ENCODE measurements at places on chromosomes 11 and 22.

GRCh38 chr22:22043296-22044078, 60.9 kb upstream of the TOP3B start:
- DNase-seq = no peak

DNA sequence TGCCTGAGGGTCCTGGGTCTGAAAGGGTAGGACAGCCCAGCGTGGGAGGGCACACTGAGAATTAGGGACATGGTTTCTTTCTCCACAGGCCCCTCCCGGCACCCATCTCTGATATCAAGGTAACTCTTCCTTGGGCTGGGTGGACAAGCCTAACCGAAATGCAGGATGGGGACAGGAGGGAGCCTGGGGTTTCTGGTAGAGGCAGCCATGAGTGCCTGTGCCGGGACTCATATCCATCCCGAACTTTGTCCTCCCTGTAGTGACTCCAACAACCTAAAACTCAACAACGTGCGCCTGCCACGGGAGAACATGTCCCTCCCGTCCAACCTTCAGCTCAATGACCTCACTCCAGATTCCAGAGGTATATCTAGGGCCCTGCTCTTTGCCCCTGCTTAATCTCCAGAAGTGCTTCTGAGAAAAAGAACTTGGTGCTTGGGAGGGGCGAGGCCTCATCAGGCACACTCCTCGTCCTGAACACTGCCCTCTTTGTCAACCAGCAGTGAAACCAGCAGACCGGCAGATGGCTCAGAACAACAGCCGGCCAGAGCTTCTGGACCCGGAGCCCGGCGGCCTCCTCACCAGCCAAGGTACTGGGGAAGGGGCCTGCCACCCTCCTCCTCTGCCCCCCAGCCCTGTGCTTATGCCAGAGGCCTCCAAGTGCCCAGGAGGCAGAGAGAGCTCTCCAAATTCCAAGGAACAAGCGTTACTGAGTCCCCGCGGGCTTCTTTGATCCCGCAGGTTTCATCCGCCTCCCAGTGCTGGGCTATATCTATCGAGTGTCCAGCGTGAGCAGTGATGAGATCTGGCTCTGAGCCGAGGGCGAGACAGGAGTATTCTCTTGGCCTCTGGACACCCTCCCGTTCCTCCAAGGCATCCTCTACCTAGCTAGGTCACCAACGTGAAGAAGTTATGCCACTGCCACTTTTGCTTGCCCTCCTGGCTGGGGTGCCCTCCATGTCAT, 3.1 kb downstream of the TMEM25 start:
- DNase-seq = no peak

DNA sequence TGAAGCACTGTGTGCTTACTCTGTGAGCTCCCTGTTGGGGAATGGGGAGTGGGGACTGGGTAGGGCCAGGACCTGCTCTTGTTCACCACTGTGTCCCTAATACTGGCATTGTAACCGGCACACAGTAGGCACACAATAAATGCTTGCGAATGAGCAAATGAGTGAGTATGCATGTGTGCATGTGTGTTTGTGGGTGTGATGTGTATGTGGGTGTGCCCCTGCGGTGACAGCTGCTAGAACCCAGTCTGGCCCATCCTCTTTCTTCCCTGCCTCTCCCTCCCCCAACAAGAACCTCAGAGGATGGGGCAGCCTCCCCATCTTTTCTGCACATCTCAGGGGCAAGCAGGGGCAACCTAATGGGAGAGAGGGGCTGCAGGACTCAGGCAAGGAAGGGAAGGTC, 90.5 kb downstream of the MN1 start:
- no peak for DNase-seq

DNA sequence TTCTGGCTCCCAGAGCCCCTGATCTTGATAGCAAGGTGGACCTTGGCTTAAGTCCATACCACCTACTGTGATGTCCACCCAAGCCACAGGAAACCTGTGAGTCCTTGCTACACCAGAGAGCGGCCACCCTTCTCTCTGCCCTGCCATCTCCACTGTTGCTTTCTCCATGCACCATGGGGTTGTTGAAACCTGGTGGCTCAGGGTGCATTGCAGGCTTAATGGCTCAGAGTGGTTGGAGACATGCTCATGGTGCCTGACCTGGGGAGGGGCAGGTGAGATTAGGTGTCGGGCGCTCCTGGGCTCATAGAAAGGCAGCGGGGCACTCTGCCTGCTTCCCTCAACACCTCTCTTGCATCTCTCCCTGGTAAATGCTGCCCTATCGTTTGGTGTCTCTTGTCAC, 25.0 kb upstream of the CACNG2 start:
- no peak for DNase-seq

GRCh38 chr22:36233796-36234195, 5.5 kb downstream of the APOL2 start:
- DNase-seq = no peak

- DNase-seq = no peak
Observed at GRCh38 chr11:78194490-78194889, 5.8 kb downstream of the USP35 start.

DNA sequence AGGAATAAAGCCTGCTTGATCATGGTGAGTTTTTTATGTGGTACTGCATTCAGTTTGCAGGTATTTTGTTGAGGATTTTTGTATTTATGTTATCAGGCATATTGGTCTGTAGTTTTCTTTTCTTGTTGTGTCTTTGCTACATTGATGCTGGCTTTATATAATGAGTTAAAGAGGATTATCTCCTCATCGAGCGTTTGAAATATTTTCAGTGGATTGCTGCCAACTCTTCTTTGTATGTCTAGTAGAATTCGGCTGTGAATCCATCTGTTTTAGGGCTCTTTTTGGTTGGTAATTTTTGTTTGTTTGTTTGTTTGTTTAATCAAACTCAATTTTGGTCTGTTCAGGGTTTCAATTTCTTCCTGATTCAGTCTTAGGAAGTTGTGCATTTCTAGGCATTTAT, 758.4 kb downstream of the KCNA4 start:
- no peak for DNase-seq

DNA sequence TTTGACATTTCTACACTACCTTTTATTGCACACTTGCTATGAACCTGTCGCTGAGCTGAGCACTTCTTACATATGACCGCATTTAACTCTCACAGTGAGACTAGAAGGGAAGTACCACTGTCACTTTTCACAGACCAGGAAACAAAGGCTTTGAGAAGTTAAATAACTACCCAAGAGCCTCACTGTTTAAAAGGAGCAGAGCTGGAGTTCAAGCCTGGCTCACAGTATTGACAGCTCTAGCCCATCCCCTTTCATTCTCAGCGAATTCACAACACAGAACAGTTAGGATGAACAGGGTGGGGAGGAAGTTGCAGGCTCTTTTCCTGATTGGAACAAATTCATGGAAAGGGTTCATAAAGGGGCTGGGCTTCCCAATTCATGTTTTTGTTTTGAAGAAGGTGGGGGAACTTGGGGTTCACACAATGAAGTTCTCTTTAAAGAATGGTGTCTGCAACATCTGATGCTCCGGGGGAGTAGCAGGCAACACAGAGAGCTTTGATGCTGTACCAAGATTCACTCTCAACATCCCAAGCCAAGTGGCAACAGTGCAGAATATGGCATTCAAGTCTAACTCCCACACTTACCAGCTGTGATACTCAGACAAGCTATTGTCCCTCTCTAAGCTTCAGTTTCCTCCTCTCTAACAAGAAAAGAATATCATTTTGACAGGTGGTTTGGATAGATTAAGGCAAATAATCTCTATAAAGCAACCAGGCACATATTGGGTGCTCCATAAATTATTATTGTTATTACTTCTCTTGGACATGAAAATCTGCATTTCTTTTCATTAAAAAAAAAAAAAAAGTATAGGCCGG, 17.2 kb downstream of the SCGB1A1 start:
- DNase-seq = no peak

- no peak for DNase-seq
Observed at GRCh38 chr22:28906312-28906711, 22.9 kb downstream of the ZNRF3 start.

DNA sequence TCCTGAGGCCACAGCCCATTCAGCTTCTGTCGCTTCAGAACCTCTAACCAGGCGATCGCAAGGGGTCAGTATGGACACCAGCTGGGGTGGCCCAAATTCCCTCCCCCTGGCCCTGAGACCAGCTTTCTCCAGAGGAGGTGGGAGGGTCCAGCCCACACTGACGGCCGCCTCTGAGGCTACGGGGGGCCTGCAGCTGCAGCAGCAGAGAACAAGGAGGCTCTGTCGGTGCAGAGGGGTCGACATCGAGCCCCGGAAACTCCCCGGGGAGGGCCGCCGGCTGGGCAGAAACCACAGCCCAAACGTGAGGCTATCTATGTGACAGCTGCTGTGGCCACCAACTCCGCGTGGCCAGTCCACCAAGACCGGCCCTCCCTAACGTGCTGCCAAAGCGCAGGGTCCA, 40.8 kb downstream of the ELFN2 start:
- DNase-seq = no peak

DNA sequence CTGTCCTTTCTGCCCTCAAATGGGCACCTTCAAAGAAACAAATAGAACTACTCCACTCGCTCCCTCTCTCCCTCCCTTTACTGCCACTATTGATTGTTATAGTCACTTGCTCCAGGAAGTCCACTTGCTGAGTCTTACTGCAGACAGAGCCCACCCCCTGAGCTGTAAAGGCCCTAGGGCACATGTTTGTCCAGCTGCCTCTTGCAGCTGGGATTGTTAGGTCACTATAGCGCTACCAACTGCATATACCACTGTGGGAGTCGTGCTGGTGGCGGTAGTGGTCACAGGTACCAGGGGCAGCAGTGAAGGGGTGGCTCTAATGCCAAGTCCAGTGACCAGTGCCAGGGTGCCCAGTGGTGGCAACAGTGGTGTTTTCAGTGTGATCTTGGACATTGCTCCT, 4.4 kb upstream of the SREBF2 start:
- DNase-seq = no peak

DNA sequence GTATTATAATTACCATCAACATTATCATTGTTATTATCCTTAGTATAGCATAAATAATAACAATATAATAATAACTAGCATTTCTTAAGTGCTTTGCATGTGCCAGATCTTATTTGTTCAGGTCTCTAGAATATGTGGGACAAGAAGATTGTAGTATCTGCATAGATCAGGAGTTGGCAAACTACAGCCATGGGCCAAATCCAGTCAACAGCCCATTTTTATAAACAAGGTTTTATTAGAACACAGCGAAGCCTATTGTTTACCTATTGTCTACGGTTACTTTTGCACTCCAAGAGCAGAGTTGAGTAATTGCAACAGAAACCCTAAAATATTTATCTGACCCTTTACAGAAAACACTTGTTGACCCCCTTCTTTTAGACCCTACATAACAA, 81.4 kb downstream of the SLC1A2 start:
- DNase-seq = no peak

GRCh38 chr22:44845191-44845590, 92.8 kb downstream of the ARHGAP8 start:
- DNase-seq = no peak

GRCh38 chr11:103529181-103529684, 420.0 kb downstream of the DYNC2H1 start:
- no peak for DNase-seq

DNA sequence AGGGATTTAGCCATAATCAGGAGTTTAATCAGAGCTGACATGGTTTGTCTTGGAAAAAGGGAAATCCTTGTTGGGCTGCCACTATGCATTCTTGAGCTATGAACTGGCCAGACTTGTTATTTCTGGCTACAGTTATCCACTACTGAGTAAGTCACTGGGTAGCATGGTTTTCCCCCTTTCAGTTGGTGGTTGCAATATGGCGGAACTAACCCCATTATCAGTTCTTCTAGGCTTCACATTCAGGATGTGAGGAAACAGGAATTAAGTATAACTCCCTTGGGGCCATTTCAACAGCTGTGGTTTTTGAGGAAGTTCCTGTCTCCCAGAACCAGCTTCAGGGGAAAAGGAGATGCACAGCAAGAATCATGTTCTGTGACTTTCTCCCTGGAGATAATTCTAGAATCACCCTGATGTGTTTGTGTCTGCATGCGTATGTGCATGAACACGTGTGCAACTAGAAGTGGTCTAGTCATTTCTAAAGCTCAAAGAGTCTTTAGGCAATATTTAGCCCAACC, 103.0 kb upstream of the CD44 start:
- no peak for DNase-seq

GRCh38 chr11:74694136-74694930, 36.9 kb downstream of the CHRDL2 start:
- no peak for DNase-seq

- DNase-seq = no peak
Observed at GRCh38 chr11:76824980-76825725, 35.6 kb upstream of the ACER3 start.

DNA sequence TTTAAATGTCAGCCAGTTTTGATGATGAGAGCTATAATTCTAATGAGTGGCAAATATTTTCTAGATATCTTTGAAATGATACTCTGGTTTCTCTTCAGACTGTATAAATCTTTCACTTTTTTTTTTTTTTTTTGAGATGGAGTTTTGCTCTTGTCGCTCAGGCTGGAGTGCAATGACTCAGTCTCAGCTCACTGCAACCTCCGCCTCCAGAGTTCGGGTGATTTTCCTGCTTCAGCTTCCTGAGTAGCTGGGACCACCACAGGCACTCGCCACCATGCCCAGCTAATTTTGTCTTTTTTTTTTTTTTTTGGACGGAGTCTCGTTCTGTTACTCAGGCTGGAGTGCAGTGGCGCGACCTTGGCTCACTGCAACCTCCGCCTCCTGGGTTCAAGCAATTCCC, 113.6 kb downstream of the TEAD1 start:
- DNase-seq = no peak

- no peak for DNase-seq
Observed at GRCh38 chr11:44731685-44732430, 5.1 kb downstream of the TSPAN18 start.

DNA sequence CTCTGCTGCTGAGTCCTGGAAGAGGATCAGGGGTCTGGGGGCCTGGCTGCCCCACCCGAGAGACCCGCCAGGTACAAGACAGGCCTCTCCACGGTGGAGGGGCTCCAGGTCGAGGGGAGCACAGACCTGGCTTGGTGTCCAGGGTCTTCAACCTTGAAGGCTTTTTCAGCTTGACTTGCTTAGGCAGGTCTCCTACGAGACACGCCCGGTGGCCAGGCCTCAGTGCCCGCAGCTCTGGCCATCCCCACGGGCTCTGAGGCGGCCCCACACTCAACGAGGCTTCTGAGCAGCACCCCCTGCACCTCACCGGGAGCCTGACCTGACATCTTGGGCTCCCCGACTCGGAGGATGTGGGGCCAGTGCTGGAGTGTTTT, 6.6 kb upstream of the PLXNB2 start:
- no peak for DNase-seq

DNA sequence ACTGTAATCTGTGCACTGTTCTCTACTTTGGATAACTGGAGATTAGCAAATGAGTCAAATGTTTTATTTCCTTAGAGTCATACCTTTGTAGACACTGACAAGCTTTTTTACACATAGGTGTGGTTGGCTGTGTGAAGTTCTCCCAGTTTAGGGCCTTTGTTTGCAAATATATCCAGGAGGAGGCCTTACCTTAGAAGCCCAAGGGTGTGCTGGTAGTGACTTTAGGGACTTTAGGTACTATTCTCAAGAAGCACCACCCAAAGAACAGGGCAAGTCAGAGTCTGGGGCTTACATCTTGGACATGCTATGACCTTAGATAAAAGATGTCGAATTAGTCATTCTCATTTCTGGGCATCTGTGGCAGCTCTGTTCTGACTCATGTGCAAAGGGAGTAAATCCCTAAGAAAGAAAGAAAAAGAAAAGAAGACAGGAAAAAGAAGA, 4.8 kb upstream of the FAR1 start:
- DNase-seq = no peak
